Stimulated activated CD4-positive, alpha-beta T cell treated with anti-CD3 and anti-CD28 coated beads, Interleukin-1b, Interleukin-23, amount 100 ng/mL, for 24 hours (primary cell): ENCODE measurements at places on chromosomes 16 and 17.

- no peak for DNase-seq
Observed at GRCh38 chr17:47203984-47204721, 5.0 kb upstream of the MYL4 start.

DNA sequence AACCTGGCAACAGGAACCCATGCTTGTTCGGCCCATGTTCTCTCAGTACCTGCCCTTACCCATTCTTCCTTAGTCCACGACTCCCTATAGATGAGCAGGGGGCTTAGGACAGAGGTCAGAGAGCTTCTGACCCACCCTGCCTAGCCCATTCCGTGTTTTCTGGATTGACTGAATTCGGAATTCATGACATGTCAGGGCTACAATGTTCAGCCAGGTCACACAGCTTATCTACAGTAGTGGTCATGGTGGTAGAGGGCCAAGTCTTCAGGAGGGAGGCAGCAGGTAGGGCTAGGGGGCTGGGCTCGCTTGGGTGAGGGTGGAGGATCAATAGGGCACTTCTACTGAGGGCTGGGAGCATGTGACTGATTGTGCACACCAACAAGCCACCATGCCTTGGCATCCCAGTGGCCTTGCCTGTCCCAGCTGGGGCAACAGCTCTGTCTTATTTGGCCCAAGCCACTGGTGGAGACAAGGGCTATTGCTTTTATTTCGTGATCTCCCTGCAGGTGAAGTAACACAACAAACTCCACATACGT is 3.1 kb downstream of the HEXIM2 start:
- no peak for DNase-seq

- DNase-seq: no peak
Observed at GRCh38 chr16:54503011-54503855, 216.6 kb upstream of the IRX3 start.

GRCh38 chr17:61524319-61524718 is 66.7 kb downstream of the NACA2 start:
- no peak for DNase-seq

DNA sequence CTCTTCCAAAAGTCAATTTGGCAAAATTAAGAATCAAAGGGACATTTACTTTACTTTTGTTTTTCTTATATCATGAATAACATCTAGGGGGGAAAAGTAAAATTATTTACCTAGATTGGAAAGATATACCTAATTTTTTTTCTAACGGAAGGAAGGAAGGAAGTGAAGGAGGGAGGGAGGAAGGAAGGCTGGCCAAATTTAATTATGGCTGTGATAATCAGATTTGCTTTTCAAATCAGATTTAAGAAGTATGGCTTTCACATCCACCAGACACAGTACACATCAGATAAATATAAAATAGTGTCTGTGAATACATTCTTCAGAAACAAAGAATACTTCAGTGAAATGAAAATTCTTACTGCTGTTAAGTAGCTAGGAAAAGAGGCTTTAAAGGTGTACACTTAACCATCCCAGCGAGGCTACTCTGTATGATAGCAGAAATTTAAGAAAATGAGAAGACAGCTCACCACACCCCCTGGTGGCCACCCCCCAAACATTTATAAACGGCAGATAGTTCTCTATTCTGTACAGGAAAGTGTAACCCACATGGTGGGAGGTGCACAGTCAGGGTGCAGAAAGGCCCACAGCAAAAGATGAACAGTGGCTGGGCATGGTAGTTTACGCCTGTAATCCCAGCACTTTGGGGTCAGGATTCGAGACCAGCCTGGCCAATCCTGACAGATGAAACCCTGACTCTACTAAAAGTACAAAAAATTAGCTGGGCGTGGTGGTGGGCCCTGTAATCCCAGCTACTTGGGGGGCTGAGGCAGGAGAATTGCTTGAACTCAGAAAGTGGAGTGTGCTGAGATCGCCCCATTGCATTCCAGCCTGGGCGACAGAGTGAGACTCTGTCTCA is 150.8 kb downstream of the SSH2 start:
- peak; percentile 73 for DNase-seq

GRCh38 chr16:1645914-1646525 is 32.1 kb upstream of the JPT2 start:
- peak; percentile 2 for DNase-seq

DNA sequence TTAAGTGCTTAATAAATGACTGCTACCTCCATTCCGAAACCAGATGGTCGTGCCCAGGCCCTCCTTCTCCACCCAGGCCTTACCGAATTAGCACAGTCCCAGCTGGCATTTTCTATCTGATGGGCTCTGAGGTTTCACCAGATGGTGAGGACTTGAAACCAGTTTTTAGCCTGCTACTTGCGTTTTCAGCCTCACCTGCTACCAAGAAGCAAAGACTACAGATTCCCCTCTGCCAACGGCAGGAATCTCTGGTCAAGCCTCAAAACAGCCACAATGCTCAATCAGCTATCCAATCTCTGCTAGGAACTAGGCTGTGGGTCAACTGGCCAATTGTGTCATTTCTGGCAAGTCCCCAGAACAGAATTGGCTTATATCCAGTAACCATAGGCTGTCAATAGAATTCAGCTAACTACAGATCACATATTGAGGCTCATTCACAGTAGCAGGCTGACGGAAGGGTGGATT is 11.7 kb downstream of the PECAM1 start:
- no peak for DNase-seq

DNA sequence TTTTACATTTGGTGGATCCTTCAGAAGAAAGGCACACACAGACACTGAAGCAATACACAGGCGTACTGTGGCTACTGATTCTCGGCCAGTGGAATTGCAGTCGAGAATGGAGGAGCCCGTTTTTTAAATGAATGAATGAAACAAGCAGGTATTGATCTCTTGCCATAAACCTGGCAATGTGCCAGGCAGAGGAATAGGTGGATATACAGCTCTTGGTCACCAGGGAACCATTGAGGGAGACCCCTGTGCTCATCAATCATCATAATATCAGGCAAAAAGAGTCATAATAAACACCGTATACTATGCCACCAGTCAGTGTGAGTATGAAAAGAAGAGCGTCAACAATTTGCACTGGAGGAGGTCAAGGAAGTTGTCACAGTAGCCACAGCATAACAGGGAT is 140.3 kb upstream of the FOXF1 start:
- DNase-seq: no peak

- DNase-seq: no peak
Observed at GRCh38 chr16:68242926-68243858, 2.0 kb upstream of the PLA2G15 start.

DNA sequence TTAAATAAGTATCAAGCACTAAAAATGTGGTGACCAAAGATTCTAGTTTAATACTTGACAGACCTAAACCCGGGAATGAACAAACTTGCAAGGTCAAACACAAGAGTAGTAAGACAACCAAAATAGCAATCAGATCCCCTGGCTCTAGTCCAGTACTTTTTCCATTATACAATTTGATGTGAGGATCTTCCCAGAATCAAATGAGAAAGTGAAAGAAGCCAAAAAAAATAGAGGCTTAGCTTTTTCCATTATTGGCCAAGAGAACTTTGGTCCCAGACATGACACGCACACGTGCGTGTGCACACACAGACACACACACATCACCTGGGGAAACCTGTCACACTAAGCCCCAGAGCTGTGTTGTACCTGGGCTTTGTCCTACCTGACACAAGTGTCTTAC is 300.6 kb upstream of the CDH5 start:
- DNase-seq: no peak

- DNase-seq: no peak
Observed at GRCh38 chr17:38620551-38621277, 15.0 kb upstream of the SRCIN1 start.

DNA sequence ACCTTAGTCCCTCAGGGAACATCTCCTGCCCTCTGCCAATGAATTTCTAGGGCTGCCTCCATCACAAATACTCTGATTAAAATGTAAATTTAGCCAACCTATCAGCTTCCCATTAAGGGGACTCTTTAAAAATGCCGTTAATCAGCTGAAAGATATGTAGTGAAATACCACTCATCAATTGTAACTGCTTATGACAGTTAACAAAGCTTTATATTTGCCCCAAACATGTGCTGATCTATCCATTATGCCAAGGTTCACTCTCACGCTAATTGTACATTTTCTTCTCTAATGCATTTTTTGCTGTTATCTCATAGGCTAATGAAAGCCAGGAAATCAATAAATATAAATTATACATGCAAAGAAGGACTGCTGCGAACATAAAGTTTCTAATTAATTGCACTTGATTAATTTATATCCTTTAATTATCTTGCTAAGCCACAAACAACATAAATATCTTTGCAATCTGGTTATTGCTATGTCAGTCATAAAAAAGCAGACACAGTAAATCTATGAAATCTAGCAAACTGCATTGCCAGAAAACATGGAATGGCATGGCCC is 601.4 kb upstream of the SALL1 start:
- no peak for DNase-seq

DNA sequence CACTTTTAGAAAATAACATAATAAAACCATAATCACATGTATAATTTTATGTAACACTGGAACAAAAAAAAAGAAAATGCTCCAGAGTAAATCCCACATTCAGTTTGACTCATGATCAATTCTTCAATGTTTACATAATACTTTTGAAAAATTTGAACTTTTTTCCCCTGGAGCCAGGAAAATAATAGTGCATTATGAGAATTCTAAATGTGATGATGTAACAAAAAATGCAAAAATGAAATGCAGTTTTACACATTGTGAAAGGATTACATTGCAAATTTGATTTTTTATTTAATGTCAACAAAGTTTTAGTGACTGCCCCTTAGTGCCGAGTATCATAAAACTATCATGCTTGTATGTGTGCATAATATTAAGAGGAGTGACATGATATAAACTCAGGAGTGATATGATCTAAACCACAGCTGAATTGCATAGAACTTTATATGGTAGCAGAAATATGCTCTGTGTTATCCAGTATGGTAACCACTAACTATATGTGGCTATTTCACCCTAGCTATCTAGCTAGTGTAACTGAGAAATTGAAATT is 238.2 kb downstream of the CDH8 start:
- no peak for DNase-seq
